ENCODE measurements at places on chromosomes 7 and 10. TPM values are rescaled to one million over a fixed set of nuclear protein-coding genes. Genes with fewer than 3 reads are reported as not detected.

GRCh38 chr7:116902867-116903266 is 40.5 kb downstream of the CAPZA2 start:
- H3K27ac ChIP-seq, result no peak overlapping the region
- DNase-seq, result no peak
- peaks cover 43% of the 10 kb centered on the region for H3K36me3 ChIP-seq
- H3K4me1 ChIP-seq, result no peaks in the 10 kb centered on the region

DNA sequence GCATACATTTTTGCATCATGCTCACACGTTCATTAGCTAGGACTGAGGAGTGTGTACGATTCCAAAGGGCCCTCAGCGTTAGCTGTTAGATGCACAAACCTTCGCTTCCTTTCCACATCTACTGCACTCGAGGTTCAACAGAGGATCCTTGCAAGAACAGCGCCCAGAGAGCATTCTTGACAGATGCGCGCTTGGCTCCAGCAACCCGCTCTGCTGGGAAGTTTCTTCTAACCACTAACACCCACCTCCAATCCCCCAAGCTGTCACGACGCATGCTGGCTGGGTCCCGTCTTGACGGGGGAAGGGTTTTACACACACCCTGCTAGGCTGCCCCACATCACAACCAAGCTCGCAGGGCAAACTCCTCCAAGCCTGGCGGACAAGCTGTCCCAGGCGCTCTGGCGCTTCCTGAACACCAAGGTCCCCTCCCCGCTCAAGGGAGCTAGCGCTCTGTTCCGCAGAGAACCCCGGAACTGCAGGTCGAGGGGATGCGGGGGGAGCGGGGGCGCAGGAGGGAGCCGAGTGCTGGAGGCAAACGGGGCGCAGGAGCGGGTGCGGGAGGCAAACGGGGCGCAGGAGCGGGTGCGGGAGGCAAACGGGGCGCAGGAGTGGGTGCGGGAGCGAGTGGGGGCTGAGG is 653 bp upstream of the ADRB1 start:
- peaks cover 29% of the 10 kb centered on the region for H3K27me3 ChIP-seq
- H3K36me3 ChIP-seq, result no peaks in the 10 kb centered on the region
- H3K27ac ChIP-seq, result no peak overlapping the region

The ADGRA1 gene
- total RNA-seq, result not detected

DNA sequence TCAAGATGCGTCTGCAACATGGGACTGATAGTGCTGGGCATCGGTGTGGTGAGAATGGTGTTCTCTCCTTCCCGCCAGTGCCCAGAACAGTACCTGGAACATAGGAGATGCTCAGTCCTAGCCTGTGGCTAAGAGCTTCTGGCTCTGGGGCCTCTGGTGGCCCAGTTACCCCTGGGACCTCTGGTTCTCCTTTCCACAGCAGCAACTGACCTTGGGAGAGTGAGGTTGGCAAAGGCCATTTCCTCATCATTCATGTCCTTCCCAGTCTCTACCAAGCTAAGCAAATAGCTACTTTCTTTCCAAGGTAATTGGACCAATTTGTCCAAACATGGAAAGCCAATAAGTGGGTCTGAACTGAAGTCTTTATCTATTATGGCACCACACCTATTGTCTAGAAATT is 11.6 kb upstream of the GOLGA7B start:
- H3K36me3 ChIP-seq, result no peaks in the 10 kb centered on the region
- H3K27me3 ChIP-seq, result peaks cover 31% of the 10 kb centered on the region
- peaks cover 21% of the 10 kb centered on the region for H3K4me1 ChIP-seq
- no peak overlapping the region for H3K27ac ChIP-seq
- H3K4me3 ChIP-seq, result no peak overlapping the region

DNA sequence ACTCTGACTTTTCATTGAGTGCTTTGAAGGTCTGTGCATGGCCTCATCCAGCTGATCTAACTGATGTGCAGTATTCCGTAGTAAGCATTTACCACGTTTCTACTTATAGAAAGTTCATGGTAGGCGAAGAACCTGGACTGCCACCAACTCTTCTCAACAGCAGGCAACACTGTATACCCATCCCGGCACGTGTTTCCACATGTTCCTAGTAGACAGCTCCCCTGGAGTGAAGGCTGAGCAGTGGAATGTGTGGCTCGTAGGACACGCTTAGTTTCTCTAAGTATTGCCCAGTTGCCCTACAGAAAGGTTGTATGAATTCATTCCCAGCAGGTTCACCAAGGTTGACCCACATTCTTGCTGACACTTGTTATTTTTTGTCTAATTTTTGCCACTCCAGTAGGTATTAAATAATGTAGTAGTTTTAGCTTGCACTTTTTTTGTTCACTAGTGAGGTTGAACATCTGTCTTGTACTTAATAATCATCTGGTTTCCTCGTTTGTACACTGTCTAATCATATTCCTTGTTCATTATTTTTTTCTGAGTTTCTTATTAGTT is 15.2 kb downstream of the PROSER2 start:
- peaks cover 8% of the 10 kb centered on the region for H3K36me3 ChIP-seq
- H3K27ac ChIP-seq, result no peak overlapping the region
- H3K4me3 ChIP-seq, result no peak overlapping the region
- no peak for DNase-seq

The WDFY4 gene
- not detected for total RNA-seq

GRCh38 chr7:118352867-118353453 is 128.5 kb downstream of the ANKRD7 start:
- DNase-seq, result no peak
- H3K27me3 ChIP-seq, result no peaks in the 10 kb centered on the region
- no peak overlapping the region for H3K4me3 ChIP-seq

The CHAT gene
- not detected for total RNA-seq

The IDI2 gene
- not detected for total RNA-seq

- H3K27me3 ChIP-seq, result peaks cover 5% of the 10 kb centered on the region
- no peak overlapping the region for H3K4me3 ChIP-seq
- H3K4me1 ChIP-seq, result no peaks in the 10 kb centered on the region
- no peak overlapping the region for H3K27ac ChIP-seq
- H3K36me3 ChIP-seq, result 0 out of 2 replicates have a peak, but pooled peaks cover 4% of the 10 kb centered on the region
Measured at GRCh38 chr7:566100-566499, 46.5 kb upstream of the PDGFA start.

The AKR1C8 gene
- not detected for total RNA-seq

The HYAL4 gene
- not detected for total RNA-seq

- no peak overlapping the region for H3K4me3 ChIP-seq
- peaks cover 3% of the 10 kb centered on the region for H3K4me1 ChIP-seq
- 0 out of 2 replicates have a peak, but pooled peaks cover 7% of the 10 kb centered on the region for H3K36me3 ChIP-seq
- H3K27ac ChIP-seq, result no peak overlapping the region
- H3K27me3 ChIP-seq, result 0 out of 2 replicates have a peak, but pooled peaks cover 1% of the 10 kb centered on the region
Measured at GRCh38 chr10:21675157-21675796, 141.2 kb downstream of the MLLT10 start.

The CALHM1 gene
- not detected for total RNA-seq

GRCh38 chr7:97858221-97858620 is 14.0 kb downstream of the ASNS start:
- H3K27ac ChIP-seq, result no peak overlapping the region
- H3K27me3 ChIP-seq, result no peaks in the 10 kb centered on the region
- no peak overlapping the region for H3K4me3 ChIP-seq
- no peak for DNase-seq
- 0 out of 2 replicates have a peak, but pooled peaks cover 5% of the 10 kb centered on the region for H3K36me3 ChIP-seq

- H3K4me1 ChIP-seq, result no peaks in the 10 kb centered on the region
- H3K4me3 ChIP-seq, result no peak overlapping the region
- H3K27me3 ChIP-seq, result no peaks in the 10 kb centered on the region
- no peak overlapping the region for H3K27ac ChIP-seq
Measured at GRCh38 chr7:602341-603141, 82.9 kb upstream of the PDGFA start.

DNA sequence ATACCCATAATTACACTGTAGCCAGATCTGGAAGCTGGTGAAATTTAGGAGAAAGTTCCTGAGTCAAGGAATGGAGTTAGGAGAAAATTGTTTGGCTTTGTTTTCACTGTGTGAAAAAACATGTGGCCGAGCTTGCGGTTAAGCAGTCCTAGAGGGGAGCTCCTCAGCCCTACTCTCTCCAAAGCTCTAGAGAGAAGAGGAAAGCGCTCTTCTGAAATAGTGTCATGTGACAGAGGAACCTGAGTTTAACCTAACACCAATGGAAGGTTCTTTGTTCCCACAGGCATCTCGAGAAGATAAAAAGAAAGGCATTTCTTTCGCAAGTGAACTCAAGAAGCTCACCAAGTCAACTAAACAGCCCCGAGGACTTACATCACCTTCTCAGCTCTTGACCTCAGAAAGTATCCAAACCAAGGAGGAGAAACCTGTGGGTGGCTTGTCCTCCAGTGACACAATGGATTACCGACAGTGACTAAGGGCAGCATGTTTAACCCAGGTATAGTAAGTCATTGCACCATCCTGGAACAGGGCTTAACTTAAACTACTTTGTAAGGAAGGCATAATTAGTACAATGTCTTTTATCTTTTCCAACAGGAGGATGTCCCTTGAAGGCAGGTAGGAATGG is 38.0 kb downstream of the NOC3L start:
- no peak overlapping the region for H3K4me3 ChIP-seq
- H3K4me1 ChIP-seq, result no peaks in the 10 kb centered on the region
- no peak overlapping the region for H3K27ac ChIP-seq
- DNase-seq, result no peak
- no peaks in the 10 kb centered on the region for H3K36me3 ChIP-seq

The KCND2 gene
- not detected for total RNA-seq

The CLEC5A gene
- total RNA-seq, result not detected

DNA sequence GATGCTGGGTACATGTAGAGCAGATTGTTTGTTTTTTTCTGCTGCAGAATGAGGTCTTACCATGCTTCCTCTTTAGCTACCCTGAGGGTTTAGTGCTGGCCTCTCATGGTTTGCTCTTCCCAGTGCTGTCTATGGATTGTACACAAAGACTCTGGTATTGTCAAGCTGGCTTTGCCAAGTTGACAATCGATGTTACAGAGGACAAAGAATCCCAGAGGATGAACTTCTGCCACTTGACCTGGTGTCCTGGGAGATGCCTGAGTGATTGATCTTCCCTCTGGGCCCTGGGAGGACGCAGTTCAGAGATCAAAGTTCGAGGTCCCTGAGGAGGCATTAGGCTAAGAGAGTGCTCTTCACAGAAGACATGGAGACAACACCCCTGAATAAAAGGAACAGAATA is 865.4 kb downstream of the CCSER2 start:
- no peaks in the 10 kb centered on the region for H3K36me3 ChIP-seq
- H3K27me3 ChIP-seq, result no peaks in the 10 kb centered on the region
- H3K4me1 ChIP-seq, result no peaks in the 10 kb centered on the region
- no peak overlapping the region for H3K27ac ChIP-seq
- no peak for DNase-seq

GRCh38 chr10:636016-636730 is 53.3 kb downstream of the DIP2C start:
- H3K4me3 ChIP-seq, result no peak overlapping the region
- peaks cover 10% of the 10 kb centered on the region for H3K36me3 ChIP-seq
- H3K27ac ChIP-seq, result no peak overlapping the region
- DNase-seq, result no peak
- H3K4me1 ChIP-seq, result peaks cover 6% of the 10 kb centered on the region

- H3K4me3 ChIP-seq, result peak overlapping the region; percentile 72
- peak overlapping the region; percentile 96 for H3K27ac ChIP-seq
Measured at GRCh38 chr7:47796347-47796746, 151.9 kb downstream of the PKD1L1 start.

The HMX3 gene
- not detected for total RNA-seq

The GSDME gene
- total RNA-seq, result 37.9 TPM

GRCh38 chr10:11896549-11897200 is 73.5 kb downstream of the PROSER2 start:
- no peak for DNase-seq
- H3K4me1 ChIP-seq, result peaks cover 4% of the 10 kb centered on the region
- H3K4me3 ChIP-seq, result no peak overlapping the region
- H3K27me3 ChIP-seq, result peaks cover 4% of the 10 kb centered on the region
- H3K36me3 ChIP-seq, result no peaks in the 10 kb centered on the region

The NPFFR1 gene
- total RNA-seq, result not detected

- H3K4me1 ChIP-seq, result peaks cover 44% of the 10 kb centered on the region
- no peak for DNase-seq
- H3K27ac ChIP-seq, result peak overlapping the region; percentile 99
- H3K4me3 ChIP-seq, result peak overlapping the region; percentile 92
- peaks cover 4% of the 10 kb centered on the region for H3K27me3 ChIP-seq
- H3K36me3 ChIP-seq, result peaks cover 8% of the 10 kb centered on the region
Measured at GRCh38 chr10:43408331-43408709, 666 bp downstream of the HNRNPF start.

DNA sequence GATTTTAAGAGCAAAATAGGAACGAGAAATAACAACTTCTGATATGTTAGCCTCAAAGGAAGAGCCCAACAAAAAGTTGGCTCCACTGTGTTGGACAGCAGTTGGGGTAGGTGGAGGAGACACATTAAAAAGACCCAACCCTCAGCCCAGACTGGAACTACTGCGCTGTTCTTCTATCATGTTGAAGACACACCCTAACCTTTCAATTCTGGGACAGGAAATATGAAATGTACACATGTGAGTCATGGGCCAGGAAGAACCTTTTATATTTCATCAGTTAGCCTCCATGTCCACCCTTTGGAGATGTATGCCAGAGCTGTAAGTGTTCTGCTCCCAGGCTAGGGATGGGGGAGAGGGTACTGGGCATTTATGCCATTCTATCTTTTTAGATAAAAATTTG is 22.1 kb downstream of the CLDN12 start:
- no peaks in the 10 kb centered on the region for H3K36me3 ChIP-seq
- H3K4me1 ChIP-seq, result peaks cover 15% of the 10 kb centered on the region
- H3K4me3 ChIP-seq, result no peak overlapping the region
- no peak for DNase-seq
- H3K27ac ChIP-seq, result no peak overlapping the region

GRCh38 chr10:11010582-11010981 is 7.1 kb upstream of the CELF2 start:
- H3K4me3 ChIP-seq, result no peak overlapping the region
- no peak for DNase-seq
- H3K36me3 ChIP-seq, result no peaks in the 10 kb centered on the region
- no peaks in the 10 kb centered on the region for H3K4me1 ChIP-seq
- H3K27ac ChIP-seq, result no peak overlapping the region

DNA sequence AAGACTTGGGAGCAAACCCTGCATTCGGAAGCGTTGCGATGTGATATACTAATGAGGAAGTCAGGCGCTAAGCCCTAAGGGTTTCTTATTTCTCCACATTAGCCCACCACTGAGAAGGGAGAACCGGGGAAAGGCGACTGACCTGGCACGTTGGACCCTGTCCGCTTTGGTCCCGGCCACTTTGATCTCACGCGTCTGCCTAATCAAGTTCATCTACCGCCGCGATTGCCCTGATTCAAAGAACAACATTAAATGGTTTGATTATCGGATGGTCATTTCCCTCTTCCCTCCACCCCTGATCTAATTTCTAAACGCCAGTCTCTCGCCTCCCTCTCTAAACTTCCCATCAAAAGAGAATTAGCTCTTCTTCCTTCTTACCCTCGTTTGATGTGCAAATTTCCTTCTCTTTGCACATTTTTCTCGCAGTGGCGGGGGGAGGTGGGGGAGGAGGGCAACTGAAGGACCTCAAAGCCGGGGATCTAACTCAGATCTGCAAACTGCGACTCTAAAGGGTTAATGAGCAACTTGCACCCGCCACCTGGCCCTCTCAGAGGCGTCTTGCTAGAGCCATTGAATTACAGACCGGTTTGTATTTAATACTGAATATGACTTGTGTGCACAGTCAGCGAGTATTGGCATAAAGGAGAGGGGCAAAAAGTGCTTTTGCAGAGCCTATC is 687 bp upstream of the DKK1 start:
- H3K27me3 ChIP-seq, result peaks cover 11% of the 10 kb centered on the region
- peak overlapping the region; percentile 99 for H3K4me3 ChIP-seq
- H3K36me3 ChIP-seq, result peaks cover 41% of the 10 kb centered on the region
